ENCODE measurements at places on chromosomes 16 and 17.

DNA sequence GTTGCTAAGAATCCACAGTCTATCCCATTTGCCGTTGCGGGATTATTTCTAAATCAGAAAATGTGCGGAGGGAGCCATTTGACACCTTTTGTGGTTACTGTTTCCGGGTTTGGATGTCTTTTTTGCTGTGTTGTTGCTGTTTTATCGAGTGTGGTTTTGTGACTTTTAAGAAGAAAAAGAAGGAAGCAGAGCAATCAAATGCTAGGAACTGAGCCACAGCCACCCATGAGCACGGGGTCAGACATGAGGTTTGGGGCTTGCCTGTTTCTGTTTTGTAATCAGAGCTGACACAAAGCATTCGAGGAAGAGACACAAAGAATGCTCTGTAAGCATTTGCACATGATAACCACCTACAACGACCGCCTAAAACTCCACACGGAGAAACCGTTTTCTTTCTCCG lies 53.1 kb upstream of the CHMP6 start:
- DNase-seq = no peak

- no peak for DNase-seq
Measured at GRCh38 chr17:10369239-10369638, 3.6 kb downstream of the MYH13 start.

GRCh38 chr16:57299009-57299718 lies 14.7 kb upstream of the PLLP start:
- DNase-seq = peak; percentile 50

GRCh38 chr17:49021768-49022103 lies 24.6 kb downstream of the IGF2BP1 start:
- no peak for DNase-seq

- DNase-seq = no peak
Measured at GRCh38 chr16:20410121-20410723, 888 bp downstream of the ACSM5 start.

GRCh38 chr16:30722916-30723315 lies 23.9 kb downstream of the SRCAP start:
- DNase-seq = no peak

GRCh38 chr17:9924735-9925191 lies 19.7 kb upstream of the RCVRN start:
- DNase-seq = no peak

DNA sequence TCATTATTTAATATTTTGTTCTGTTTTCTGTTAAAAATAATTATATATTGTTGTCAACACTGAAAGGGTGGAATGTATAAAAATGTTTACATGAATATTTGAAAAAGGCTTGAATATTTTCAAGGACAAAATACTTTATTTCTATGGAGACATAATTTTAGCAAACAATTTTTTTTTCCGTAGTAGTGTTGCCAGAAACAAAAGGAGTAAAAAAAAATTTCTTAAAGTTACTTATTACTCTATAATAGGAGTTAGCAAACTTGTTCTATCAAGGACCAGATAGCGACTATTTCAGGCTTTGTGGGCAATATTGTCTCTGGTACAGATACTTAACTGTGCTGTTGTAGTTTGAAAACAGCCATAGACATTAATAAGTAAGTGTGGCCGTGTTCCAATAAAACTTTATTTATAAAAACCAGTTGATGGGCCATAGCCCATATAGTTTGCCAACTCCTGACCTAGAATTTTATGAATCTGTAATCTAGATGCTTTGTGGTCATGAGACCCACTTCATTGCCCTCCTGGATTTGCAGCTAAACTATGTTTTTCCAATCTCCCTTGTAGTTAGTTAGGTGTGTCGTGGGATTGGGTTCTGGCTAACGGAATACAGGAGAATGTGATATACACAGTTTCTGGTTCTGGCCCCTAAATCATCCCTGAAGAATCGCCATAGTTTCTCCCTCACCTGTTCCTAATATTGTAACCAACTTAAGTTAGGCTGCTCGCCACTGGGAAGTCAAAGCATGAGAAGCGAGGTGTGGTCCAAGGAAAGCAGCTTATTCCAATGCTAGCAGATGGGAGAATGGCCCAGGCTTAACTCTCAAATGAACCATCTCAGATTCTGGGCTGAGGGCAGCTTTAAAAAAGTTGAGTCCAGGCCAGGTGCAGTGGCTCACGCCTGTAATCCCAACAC lies 153.6 kb downstream of the ABCA8 start:
- no peak for DNase-seq

GRCh38 chr17:47265983-47266541 lies 12.4 kb downstream of the ITGB3 start:
- DNase-seq = no peak

GRCh38 chr17:35218915-35219314 lies 24.0 kb upstream of the SLFN5 start:
- no peak for DNase-seq

DNA sequence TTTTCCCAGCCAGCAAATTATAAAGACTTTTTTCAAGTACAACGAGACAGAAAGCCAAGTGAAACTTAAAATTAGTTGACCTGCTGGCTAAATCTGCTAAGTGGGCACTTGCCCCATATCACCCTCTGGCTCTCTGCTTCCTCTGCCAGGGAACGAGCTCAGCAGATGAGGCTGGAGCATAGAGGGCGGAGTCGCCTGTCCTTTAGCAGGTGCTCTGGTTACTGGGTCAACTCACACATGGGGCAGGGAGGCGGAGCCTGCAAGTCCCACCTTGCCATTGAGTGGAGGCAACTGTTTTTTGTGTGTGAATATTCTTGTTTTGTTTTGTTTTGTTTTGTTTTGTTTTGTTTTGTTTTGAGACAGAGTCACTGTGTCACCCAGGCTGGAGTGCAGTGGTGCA lies 62.5 kb downstream of the EMP2 start:
- no peak for DNase-seq

GRCh38 chr16:81517629-81518438 lies 73.2 kb downstream of the CMIP start:
- no peak for DNase-seq

GRCh38 chr17:67950945-67951344 lies 45.3 kb downstream of the C17orf58 start:
- no peak for DNase-seq

DNA sequence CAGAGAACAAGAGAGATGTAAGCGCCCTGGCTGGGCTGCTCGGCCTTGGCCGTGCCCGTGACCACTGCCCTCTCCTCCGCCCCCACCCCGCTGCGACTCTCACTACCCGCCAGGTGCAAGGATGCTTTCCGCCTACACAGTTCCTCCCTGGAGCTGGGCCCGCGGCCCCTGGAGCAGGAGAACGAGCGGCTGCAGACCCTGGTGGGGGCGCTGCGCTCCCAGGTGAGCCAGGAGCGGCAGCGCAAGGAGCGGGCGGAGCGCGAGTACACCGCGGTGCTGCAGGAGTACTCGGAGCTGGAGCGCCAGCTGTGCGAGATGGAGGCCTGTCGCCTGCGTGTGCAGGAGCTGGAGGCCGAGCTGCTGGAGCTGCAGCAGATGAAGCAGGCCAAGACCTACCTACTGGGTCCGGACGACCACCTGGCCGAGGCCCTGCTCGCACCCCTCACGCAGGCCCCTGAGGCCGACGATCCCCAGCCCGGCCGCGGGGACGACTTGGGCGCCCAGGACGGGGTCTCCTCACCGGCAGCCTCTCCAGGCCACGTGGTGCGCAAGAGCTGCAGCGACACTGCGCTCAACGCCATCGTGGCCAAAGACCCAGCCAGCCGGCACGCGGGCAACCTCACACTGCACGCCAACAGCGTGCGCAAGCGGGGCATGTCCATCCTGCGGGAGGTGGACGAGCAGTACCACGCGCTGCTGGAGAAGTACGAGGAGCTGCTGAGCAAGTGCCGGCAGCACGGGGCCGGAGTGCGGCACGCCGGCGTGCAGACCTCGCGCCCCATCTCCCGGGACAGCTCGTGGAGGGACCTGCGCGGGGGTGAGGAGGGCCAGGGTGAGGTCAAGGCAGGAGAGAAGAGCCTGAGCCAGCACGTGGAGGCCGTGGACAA lies 9.2 kb upstream of the MRPL58 start:
- peak; percentile 69 for DNase-seq

DNA sequence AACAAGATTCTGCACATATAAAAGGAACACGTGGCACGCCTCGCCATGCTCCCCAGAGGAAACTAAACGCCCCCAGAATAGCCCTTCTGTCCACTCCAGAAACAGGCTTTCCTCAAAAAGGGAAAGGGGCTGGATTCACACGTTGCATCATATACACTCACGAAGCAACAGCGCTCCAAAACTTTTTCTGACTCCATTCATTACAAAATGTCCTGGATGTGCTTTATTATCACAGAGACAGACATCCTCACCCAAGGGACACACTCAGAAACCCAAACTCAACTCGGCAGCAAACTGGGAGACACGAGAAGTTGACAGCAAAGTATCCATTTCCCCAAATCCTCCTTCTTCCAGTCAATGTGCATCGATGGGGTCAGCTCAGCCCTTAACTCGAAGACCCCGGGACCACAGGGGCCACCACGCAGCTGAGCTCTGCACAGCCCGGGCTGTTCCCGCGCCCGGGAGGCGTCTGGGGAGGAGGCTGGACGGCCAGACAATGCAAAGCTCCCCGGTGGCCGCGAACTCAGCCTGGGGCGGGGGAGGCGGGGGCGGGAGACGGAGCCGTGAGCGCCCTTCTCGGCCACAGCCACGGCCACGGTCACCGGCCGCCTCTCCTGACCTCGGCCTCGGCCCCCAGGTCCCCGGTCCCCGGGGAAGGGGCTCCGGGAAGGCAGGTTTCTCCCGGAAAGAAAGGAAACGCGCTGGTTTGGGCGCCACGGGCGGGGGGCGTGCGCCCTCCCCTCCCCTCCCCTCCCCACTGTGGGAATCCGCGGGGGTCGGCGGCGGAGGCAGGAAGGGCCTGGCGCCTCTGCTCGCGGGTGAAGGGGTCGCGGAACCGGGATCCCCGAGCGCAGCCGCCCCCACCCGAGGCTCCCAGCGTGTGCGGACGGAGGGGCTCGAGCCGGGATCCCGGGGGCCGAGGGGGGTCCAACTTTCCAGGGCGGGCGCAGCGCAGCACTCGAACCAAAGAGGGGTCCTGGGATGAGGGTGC lies 1.2 kb downstream of the NXN start:
- DNase-seq = peak; percentile 48

DNA sequence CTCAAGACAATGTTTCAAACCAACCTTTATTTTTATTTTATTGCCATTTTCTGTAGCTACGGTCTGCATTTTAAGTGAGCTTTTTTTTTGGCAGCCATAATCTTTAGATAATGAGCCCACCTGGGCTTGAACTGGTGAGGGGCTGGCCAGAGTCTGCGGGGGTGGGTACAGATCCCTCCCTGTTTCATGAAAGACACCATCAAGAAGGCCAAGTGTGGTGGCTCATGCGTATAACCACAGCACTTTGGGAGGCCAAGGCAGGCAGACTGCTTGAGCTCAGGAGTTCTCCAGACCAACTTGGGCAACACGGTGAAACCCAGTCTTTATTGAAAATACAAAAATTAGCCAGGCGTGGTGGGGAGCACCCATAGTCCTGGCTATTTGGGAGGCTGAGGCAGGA lies 113.7 kb downstream of the CPPED1 start:
- no peak for DNase-seq

GRCh38 chr17:11580677-11581076 lies 17.6 kb upstream of the DNAH9 start:
- DNase-seq = no peak

- no peak for DNase-seq
Measured at GRCh38 chr17:75518201-75518600, 1.9 kb downstream of the TSEN54 start.

DNA sequence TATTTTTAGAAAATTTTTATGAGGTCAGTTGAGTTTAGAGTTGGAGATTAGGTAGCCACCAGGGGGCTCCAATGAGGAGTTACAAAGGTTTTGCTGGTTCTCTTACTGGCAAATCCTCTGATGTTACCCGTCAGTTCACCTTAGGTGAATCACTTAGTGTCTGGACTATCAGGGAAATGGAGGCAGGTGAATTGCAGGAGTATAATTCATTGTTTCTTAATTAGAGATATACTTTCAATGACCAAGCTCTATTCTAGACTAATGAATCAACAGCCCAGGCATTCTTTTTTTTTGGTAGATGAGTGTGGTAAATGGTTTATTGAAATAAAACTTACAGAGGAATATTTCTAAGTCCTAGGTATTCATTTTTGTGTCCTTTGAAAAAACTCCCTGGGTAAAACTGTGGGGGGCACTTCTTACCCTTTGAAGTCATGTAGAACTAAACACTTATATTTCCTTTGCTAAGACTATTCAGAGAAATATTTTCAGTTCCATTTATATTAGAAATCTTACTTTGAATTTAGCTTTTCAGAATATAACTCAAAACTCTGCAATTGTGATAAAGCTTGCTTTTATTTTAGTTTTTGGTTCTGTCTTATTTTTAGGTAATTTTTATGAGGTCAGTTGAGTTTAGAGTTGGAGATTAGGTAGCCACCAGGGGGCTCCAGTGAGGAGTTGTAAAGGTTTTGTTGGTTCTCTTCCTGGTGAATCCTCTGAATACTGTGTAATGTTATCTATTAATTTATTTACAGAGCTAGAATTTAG lies 17.7 kb downstream of the PSMD11 start:
- peak; percentile 71 for DNase-seq

GRCh38 chr17:34902831-34903547 lies 58.3 kb downstream of the CCT6B start:
- DNase-seq = no peak

DNA sequence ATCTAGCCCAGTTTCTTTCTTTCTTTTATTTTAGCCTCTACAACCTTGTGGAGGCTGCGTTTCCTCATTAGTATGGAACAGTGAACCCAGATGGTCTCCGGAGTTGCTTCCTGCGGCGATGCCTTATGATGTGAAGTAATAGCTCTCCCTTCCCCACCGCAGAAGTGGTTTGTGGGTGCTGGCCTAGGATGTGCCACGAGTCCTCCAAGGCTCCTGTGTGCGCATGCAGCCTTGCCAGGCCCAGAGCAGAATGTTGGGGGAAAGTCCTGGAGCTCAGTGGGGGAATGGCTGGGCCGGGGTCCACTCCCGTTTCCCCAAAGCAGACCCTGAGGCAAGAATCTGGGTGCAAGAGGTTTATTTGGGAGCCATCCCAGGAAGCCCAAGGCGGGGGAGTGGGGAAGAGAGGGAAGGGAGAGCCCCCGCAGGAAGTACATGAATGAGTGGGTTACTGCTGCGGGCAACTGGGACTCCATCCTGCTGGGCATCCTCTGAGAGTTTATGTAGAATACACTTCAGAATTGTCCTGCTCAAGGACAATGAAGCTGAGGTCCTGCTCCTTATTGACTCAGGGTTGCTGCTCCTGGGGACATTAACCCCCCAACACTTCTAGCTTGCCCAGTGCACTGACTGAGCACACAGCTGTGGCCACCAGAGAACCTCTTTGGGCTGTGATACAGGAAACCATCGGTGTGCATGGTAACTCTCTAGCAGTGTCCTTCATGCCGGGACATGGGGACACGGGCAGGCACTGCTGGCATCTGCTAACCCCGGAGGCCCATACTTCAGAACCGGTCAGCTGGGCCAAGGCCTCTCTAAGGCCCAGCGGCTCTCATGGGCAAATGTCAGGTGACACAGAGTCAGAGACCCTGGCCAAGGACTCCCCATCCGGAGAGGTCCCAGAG lies 3.7 kb upstream of the HCRT start:
- DNase-seq = no peak

DNA sequence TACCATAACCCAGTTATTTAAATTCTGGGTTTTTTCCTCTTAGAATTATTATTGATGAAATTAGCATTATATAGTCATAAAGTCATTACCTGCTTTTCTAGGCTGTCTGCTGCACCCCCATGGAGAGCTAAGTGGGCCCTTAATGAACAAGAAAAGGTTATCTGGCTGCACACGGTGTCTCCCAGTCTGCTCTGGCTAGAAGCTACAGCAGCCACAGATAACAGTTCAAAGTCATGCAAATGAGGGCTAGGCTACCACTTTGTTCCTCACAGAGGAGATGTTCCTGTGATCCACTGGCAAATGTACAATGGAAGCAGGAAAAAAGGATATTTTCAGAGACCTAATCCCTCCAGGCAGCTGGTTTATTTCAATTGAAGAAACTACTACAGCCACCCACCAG lies 112.1 kb downstream of the SNX11 start:
- no peak for DNase-seq
